ENCODE measurements at places on chromosomes 16 and 17.

DNA sequence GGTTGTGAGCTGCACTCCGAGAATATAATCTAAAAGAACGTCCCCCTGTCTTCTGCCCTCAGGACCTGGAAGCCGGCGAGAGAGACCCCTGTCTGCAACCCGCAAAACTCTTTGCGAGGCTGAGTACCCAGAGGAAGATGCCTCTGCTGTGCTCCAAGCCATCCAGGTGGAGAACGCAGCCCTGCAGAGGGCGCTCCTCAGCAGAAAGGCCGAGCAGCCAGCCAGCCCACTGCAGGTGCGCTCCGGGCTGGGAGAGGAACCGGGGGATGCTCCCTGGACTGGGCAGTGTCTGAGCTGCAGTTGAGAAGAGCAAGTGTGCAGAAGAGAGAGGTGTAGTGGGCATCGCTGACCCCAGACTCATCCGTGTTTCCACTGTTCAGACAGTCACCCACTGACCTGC lies 148.3 kb downstream of the KATNIP start:
- DNase-seq = no peak

DNA sequence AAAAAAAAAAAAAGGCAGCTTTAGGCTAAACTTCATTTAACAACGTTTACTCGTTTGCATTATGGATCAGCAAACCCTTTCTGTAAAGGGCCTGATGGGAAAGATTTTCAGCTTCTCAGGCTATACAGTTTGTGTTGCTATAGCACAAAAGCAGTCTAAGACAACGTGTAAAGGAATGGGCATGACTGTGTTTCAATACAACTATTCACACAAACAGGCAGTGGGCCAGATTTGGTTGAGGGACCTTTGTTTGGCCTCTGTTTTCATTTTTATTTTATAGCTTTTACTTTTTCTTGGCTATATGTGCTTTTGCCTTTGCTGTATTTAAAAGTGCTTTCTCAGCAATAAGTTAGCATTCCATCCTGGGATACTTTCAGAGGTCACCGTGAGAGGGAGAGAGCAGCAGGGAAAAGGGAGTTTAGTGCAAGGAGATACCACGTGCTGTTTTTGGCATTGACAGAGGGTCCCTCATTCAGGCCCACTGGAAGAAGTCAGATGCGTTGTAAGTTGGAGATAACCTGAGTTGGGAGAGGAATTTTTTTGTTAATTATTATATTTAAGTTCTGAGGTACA lies 335.6 kb downstream of the UTP18 start:
- no peak for DNase-seq

- DNase-seq = no peak
Observed at GRCh38 chr17:8126491-8127066, 2.7 kb upstream of the HES7 start.

DNA sequence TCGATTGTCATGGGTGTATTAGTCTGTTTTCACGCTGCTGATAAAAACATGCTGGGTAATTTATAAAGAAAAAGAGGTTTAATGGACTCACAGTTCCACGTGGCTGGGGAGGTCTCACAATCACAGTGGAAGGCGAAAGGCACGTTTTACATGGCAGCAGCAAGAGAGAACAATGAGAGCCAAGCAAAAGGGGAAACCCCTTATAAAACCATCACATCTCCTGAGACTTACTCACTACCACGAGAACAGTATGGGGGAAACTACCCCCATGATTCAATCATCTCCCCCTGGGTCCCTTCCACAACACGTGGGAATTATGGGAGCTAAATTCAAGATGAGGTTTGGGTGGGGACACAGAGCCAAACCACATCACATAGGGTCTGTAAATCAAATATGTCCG lies 167.4 kb upstream of the XYLT1 start:
- no peak for DNase-seq

DNA sequence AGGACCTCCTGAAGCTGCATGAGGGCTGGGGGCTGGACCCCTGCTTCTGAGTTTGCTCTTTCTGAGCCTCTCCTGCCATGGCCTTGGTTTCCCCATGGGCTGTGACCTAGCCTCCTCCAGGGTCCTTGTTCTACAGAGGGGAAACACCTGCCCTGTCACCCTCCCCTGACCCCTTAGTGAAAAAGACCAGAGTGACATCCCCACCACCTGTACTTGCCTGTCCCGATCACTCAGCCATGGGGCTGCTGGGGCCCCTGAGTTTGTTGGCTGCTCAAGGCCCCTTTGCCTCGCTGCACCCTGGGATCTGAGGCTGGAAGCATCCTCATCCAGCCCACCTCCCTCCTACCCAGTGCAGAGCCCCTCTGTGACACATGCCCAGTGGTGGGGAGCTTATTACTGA lies 800 bp downstream of the NOD2 start:
- no peak for DNase-seq

- DNase-seq = no peak
Observed at GRCh38 chr17:81046770-81047359, 11.9 kb downstream of the BAIAP2 start.

- no peak for DNase-seq
Observed at GRCh38 chr16:66832190-66832589, 1.4 kb upstream of the NAE1 start.

DNA sequence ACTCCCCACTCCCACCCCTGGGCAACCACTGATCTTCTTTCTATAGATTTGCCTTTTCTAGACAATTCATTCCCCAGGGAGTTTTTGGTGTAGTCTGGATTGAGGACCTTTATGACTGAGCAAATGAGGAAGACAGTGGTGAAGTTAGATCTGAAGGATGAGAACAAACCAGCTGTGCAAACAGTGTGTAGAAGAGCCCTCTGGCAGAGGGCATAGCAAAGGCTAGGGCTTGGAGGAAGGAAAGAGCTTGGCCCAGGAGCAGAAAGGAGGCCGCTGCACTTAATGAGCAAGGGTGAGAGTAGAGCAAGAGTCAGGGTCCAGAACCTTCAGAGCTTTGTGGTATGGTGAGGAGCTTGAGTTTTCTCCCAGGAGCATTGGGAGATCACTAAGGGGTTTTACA lies 352.7 kb downstream of the CA10 start:
- no peak for DNase-seq

GRCh38 chr17:4998732-4999429 lies 1.1 kb downstream of the KIF1C start:
- DNase-seq = no peak

DNA sequence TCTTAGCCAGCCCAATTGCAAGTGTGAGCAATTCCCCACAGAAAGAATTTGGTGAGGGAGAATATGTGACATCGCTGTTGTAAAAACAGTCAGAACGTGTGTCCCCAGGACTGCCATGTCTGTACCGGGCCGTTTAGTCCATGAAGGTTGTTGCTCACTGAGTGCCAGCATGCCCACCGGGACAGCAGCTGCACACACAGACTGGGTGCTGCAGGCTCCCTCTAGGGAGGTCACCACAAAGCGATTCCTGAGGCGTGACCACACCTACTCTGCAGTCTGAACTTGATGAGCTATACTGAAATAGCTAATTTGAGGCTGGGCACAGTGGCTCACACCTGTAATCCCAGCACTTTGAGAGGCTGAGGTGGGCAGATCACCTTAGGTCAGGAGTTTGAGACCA lies 44.1 kb upstream of the ADORA2B start:
- no peak for DNase-seq

- no peak for DNase-seq
Observed at GRCh38 chr17:10871914-10872313, 34.0 kb upstream of the PIRT start.

- DNase-seq = no peak
Observed at GRCh38 chr17:45338996-45339535, 22.2 kb upstream of the MAP3K14 start.

DNA sequence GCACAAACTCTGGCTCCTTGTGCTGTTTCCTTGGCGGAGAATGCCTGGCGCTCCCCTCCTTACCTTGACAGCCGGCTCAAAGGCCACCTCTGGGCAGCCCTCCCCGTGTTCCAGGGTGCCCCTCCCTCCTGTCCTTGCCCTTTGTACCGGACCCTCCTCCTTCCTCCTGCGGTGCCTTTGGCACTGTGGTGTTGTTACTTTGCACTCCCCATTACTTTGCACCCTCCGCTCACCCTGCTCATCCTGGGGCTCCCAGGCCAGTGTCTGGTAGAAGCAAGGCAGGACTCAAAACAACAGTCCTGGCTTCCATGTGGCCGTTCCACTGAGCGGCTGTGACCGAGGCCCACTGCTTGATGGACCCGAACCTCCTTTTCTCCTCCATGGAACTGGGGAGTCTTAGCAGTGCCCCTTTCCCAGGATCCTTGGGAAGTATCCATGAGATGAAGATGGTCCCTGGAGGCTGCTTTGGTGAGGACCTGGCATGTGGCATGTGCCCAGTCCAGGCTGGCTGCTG lies 147.8 kb downstream of the CMIP start:
- DNase-seq = no peak

DNA sequence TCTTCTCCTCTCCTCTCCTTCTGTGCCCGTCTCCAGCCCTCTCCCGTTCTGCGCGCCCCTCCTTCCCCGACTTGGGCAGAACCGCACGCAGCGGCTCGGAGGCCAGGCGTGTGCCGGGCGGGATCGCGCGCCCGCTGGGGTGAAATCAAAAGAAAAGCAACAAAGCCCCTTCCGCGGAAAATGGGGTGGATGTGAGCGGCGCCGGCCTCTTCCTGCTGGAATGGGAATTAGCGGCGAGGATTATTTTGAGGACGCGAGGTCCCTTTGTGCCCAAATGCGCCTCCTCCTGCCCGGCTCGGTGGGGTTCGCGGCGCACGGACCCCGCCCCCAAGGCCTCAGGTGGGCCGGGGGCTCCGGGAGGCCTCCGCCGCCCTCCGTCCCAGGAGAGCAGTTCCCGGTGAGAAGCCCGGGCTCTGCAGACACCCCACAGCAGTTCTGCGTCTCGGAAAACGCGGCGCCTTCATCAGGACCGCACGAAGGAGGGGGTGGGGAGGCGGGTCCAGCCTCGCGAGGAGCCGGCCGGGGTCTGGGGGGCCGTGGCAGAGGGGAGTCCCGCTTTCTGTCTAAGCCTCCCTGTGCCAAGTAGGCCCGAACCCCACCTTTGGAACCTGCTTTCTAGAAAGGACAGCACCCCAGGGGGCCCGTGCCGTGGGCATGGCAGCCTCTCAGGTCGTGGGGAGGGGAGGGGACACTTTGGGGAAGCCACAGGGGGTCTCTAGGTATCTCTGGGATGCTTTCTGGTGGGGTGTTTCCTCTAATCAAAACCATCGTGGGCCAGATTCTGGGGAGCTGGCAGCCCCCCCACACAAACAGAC lies 91.0 kb upstream of the CBX4 start:
- no peak for DNase-seq

DNA sequence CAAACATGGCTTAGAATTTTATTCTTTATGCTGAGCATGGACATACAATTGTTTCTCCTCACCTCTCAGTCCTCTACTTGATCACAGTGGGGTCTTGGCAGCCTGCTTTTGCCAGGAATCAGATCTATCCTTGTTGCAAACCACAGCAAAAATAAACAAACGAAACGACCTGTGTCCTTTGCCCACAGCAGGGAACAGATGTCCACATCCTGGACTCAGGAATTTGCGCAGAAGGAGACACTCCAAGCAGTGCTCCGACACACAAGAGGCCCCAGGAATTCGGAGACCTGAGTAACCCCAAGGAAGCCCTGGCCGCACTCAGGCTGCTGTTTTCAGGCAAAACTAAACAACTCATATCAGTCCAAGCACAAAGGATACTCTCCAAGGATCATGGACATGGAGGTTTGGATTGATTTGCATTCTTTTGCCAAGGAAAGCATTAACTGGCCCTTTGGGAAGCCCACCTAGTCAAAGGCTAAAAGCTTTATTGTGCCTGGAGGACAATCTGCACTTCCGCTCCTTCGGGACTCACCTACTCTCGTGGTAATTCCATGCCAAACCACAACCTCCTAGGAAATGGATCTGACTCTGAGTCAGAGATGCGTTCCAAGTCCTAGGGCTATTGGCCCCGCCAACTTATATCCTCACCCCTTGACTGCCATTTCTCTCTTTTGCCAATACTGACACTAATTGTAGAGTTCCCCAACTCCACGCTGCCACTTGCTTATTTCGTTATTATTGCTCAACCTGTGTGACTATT lies 271.1 kb upstream of the CDH11 start:
- DNase-seq = no peak

DNA sequence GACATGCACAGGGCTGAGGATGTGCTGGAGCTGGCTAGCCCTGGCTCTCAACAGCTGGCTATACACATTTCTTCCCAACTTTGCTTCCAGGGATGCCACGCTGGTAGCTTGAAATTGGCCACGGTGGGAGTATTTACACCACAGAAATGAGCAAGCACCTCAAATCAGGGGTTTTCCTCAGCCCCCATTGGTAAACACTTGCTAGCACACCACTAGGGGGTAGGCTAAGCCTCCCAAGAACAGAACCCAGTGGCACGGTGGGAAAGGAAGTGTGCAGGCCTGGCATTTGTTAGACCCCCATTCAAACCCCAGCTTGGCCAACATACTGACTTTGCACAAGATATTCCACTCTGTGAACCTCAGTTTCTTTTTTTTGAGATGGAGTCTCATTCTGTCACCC lies 12.9 kb downstream of the DRC3 start:
- DNase-seq = no peak

DNA sequence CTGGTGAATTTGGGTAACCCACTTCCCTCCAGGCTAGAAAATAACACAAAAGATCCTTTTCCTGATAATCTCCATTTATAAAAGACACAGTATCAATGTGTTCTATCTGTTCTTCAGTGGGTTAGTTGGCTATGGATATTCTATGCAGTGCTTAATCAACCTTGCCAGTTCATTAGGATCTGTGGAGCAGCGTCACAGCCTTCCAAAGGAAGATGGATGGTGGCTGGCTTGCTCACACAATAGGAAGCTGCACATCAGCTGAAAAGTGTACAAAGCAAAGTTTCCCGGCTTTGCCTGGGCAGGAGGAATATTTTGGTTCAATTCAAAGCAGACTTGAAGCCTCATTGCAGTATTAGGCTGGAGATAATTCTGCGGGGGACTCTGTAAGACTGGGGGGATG lies 70.3 kb upstream of the CA10 start:
- DNase-seq = no peak

GRCh38 chr16:56628486-56629350 lies 3.1 kb downstream of the MT1E start:
- no peak for DNase-seq

GRCh38 chr17:45385331-45385997 lies 47.2 kb downstream of the ARHGAP27 start:
- DNase-seq = peak; percentile 49

DNA sequence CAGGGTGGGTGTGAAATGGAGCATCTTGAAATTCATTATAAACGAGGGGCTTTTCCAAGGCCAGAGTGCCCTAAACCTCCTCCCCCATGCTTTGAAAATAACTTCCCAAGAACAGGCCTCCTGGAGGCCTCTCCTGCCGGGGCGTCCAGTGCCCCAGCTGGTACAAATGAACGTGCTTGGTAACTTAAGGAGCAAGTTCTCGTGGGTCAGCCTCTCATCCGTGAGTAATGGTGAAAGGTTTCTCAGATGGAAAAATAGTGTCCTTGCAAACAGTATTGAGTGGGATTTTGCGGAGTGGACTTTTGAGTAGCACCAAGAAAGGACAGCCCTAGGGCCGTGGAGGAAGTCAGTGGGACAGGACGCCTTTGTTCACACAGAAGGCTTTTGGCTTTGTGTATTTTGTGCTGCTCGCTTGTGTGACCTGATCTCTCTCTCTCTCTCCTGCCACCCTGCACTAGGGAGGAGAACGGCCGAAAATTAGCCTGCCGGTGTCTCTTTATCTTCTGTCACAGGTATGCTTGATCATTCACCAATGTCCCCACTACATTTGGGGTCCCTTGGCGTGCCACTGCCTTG lies 34.6 kb downstream of the CLEC16A start:
- DNase-seq = no peak

All from HS-5 (cell line).